Stimulated activated CD4-positive, alpha-beta T cell treated with anti-CD3 and anti-CD28 coated beads, Interleukin-15, amount 100 ng/mL, for 1 hour (primary cell): ENCODE measurements at places on chromosomes 16 and 17.

DNA sequence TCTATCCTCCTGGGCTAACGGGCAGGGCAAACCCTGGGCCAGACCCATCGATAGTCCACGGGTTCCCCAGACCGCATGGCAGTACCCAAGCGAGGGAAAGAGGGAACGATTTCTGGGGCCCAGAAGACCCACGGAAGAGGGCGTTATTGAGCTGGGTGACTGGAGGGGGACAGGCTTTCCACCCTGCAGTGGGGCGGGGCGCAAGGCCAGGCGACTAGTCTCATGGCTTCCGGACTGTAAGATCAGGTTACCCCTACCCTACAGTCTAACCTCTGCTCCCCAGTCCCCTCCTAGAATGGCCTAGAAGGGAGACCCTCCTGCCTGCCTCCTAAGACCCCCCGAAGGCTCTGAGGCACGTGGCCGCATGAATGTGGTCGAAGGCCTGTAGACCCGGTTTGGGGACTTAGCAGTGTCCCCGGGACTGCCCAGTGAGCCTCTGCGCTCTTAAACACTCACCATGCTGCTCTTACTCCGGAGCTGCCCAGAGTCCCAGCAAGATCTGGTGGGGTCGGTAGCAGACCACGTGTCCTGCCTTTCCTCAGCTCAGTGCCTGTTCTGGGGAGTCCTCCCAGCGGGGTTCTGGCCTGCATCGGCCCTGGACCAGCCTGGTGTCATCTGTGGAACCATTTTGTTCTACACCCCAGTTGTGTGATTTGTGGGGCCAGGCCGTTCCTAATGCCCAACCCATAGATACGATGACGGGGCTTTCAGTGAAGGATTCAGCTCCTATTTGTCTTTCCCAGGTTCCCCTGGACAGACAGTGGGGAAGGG is 13.2 kb upstream of the AURKB start:
- DNase-seq = no peak

- no peak for DNase-seq
Observed at GRCh38 chr17:48747445-48748363, 19.2 kb upstream of the HOXB13 start.

DNA sequence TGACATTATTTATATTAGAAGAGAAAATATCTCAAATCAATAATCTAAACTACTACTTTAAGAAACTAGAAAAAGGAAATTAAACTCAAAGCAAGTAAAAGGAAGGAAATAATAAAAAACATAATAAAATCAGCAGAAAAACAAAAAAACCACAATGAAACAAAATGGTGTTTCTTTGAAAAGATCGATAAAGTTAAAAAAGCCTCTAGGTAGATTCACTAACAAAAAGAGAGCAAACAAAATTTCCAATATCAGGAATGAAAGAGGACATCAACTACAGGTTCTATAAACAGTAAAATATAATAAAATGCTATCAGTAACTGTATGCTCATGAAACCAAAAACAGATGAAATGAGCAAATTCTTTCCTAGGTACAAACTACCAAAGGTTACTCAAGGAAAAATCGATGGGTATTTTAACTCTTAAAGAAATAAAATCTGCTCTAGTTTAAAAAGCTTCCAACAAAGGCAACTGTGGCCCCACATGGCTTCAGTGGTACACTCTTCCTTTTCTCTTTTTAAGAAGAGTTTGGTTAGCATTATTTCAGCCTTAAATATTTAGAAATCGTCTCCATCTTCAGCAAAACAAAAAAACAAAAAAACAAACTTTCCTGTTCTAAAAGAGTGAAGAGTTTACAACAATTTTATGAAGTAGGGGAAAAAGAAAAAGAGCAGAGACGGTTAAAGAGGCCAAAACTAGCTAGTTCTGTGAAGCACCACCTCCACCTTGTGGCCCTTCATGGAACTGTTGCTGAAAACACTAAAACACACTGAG is 102.2 kb downstream of the TRIM37 start:
- peak; percentile 35 for DNase-seq

DNA sequence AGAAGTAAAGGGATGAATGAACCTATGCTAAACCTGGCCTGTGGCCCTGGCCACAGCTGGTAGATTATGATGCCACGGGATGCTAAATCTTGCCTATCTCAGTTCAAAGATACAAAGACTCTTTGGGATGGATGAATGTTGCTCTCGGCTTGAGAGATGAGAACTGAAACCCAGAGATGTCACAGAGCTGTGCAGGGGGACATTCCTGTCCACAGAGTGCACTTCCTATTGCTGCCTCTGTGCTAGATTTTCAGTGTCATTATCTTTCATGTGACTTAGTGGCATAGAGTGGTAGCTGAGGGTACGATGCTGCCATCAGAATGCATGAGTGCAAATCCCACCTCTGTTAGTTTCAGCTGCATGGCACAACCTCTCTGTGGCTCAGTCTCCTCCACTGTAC is 2.3 kb upstream of the MT1M start:
- DNase-seq = no peak

DNA sequence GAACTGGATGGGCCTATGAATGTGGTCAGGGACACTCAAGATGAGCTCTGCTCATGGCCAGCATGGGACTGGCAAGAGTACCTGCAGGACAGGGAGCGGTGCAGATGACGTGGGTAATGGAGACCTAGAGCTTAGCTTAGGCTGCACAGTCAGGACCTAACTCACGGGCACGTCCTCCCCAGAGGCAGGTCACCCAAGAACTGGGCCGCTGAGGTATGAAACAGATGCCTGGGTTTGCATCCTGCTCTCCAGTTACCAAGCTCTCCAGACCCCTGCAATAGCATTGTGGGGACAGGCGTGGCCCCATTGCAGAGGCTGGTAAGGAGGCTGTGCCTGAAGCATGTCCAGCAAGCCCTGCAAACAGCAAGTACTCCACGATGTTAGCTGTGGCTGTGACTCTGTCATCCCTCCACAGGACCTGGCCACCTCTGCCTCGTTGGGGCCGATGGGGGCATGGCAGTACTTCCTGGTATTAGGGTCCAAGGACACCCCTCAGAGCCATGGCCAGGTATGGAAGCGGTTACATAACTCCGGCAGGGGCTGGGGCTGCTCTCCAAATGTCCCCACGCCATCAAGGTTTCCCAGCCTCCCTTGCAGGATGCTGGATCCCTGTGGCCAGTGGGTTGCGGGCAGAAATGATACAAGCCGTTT is 37.5 kb upstream of the RBFOX3 start:
- DNase-seq = no peak
